ENCODE measurements at places on chromosomes 1 and 21.

- DNase-seq = no peak
These were observed 61.9 kb downstream of the EVA1C start for GRCh38 chr21:32474179-32475059.

- DNase-seq = no peak
These were observed 74.0 kb downstream of the SYT6 start for GRCh38 chr1:114079596-114080190.

GRCh38 chr1:53586765-53587164 lies 127.6 kb downstream of the DMRTB1 start:
- DNase-seq = no peak

DNA sequence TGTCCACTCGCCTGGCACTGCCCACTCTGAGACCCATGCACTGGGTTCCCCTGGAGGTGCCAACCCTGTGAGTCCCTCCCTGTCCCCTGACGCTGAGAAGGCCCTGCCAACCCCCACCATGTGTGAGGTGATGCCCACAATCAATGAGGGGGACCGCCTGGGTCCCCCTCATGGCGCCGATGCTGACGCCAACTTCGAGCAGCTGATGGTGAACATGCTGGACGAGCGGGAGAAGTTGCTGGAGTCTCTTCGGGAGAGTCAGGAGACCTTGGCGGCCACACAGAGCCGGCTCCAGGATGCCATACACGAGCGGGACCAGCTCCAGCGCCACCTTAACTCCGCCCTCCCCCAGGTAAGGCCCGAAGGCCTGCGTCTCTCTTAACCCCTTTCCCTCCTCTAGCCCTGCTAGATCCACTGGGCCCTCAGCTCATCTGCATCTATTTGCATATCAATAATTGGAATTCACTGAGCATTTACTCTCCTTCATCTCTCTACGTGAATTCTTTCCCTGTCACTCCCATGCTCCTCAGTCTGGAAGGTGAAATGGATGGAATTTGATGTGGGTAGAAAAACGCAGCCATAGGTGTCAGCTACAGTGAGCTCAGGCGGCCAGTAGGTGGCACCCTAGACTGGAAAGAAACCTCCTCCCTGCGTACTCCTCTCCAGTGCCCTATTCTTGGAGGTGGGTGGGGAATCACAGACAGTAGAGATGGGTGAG lies 12.8 kb downstream of the PPFIA4 start:
- DNase-seq = peak; percentile 21

GRCh38 chr1:198520524-198521254 lies 19.8 kb downstream of the ATP6V1G3 start:
- no peak for DNase-seq

Data from stimulated activated naive CD4-positive, alpha-beta T cell (primary cell).